ENCODE measurements at places on chromosomes 5 and 9.

DNA sequence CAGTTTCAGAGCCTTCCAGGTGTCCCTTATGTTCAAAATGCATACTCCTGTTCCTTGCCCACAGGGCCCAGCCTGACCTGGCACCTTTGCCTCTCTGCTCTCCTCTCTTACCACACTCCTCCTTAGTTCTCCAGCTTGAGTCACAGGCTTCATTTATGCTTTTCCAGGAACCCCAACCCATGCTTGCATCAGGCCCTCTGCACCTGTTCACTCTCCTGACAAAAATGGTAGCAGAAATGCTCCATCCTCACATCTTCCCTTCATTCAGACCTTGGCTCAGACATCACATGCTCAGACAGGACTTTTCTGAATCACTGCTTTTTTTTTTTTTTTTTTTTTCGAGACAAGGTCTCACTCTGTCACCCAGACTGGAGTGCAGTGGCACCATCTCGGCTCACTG, 15.1 kb upstream of the RNF145 start:
- DNase-seq = no peak

DNA sequence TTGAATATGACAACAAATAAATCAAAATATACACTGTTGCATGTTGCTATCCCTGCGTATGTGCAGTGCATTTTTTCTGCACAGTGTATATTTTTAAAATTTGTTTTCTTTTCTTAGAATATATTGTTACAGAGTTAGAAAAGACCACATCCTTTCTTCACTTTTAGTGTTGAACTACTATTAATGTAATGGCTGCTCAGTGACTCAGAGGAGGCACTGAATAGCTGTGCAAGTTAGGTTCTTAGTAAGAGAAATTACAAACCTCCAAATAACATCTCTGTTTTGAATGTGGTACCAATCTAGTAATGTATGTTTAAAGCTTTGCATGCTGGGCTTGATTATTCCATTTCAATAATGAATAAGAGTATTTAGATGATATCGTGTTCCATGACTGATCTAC, 208.9 kb upstream of the PRR16 start:
- no peak for DNase-seq

GRCh38 chr5:29587832-29588231, 1605.7 kb upstream of the CDH6 start:
- no peak for DNase-seq

- no peak for DNase-seq
Measured at GRCh38 chr5:121834021-121834420, 17.7 kb upstream of the FTMT start.

- no peak for DNase-seq
Measured at GRCh38 chr9:120197605-120198004, 382.4 kb downstream of the CDK5RAP2 start.

- no peak for DNase-seq
Measured at GRCh38 chr9:124282442-124283227, 24.9 kb downstream of the NEK6 start.

DNA sequence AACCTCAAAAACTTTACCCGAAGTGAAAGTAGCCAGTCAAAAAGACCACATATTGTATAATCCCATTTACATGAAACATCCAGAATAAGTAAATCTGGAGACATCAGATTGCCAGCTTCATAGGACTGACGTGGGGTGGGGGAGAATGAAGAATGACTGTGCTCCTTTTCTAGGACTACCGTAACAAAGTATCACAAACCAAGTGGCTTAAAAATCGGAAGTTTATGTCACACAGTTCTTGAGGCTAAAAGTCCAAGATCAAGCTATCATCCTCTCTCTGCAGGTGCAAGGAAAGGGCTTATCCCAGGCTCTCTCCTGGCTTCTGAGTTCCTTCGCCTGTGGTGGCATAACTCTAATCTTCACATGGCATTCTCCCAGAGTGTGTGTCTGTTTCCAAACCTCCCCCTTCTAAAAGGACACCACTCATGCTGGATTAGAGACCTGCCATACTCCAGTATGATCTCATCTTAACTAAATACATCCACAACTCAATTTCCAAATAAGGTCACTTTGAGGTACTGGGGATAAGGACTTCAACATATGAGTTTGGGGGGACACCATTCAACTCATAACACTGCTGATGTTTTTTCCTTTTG, 25.5 kb downstream of the ADAM19 start:
- DNase-seq = no peak

DNA sequence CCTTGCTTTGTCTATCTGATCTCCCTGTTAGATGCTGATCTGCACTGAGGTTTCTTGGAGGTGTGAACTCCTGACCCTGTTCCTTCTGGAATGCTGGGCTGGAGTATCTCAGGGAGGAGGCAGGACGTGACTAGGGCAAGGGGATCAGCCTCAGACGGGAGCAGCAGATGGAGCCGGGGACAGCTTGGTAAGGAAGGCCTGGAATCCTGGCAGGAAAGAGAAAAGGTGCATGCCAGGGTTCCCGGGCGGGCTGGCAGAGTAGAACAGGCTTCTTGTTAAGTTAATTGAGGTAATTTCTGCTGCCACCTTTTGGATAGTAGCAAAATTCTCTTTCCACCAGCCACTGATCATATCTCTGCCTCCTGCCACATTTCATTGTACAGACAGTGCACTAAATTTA, 180.9 kb downstream of the ZNF462 start:
- no peak for DNase-seq

DNA sequence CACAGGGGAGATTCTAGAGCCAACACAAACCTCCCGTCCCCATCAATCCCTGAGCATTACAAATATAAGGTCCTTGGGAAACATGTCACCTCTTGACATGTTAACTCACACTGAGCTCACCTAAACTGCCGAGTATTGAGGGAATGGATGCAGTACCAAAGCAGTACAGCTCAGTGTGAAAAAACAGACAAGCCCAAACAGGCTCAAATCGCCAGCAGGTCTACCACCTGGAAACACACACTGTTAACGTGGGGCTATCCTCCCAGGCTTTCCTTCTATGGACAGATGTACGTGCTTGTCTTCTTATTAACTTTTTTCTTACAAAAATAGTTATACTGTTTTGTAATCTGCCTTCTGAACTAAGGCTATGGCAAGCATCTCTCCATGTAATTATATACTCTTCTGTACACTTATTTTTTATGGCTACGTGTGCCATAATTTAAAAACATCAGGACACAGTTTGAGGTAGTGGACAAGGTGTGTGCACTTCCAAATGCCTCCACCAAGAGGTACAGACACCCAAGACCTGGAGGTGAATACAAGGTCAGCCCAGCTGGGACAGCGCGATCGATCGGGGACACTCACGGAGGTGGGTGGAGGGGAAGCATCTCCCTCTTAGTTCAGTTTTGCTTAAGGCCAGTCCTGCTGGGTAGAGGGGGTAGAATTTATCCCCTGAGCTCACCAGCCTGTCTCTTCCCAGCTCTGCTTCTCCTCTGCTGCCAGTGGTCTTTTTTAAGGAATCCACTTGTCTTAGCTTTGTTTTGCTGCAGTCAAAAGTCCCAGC, 76.5 kb downstream of the DAP start:
- no peak for DNase-seq

- DNase-seq = no peak
Measured at GRCh38 chr9:89813482-89813881, 208.7 kb downstream of the GADD45G start.

- no peak for DNase-seq
Measured at GRCh38 chr5:32326216-32326772, 13.6 kb upstream of the MTMR12 start.

- DNase-seq = no peak
Measured at GRCh38 chr5:57155033-57155432, 18.8 kb upstream of the GPBP1 start.

DNA sequence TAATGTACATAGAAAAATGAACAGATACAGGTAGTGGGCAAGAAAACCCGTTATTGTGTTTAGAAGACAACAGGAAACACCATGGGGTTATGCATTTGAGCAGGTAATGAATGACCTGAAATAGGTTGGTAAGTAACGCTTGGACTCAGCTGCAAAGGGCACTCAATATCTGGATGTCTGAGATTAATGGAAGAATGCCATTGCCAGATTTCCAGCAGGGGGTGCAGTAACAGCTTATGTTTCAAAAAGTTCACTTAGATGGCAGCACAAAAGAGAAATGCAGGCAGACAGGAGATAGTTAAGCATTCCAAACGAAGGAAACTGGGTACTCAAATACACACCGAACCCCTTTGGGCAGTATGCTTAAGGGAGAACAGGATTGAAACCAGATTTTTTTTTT, 285.5 kb upstream of the VLDLR start:
- DNase-seq = no peak

- DNase-seq = no peak
Measured at GRCh38 chr5:132812781-132813598, at the start of gene SOWAHA. SOWAHA (plus strand) TSS chr5:132813302; CDS start chr5:132813622, 320 bp downstream.

- no peak for DNase-seq
Measured at GRCh38 chr5:67693956-67694809, 497.6 kb upstream of the CD180 start.

DNA sequence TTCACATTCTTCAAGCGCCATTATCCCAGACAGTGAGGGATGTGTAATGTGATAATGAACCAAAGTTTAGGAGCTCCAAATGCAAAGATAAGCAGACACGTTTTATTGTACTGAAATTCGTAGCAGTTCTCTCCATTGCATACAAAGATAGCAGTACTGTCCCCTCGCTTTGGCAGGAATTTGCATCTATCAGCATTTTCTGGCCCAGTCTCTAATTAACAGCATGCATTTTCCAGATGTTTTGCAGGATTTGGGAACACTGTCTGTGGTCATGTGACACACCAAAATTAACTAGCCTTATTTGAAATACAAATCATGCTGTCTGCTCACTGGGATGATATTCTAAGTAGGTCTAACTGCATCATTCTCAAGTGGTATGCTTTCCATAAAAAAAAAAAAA, 235.9 kb upstream of the TRPM3 start:
- no peak for DNase-seq

DNA sequence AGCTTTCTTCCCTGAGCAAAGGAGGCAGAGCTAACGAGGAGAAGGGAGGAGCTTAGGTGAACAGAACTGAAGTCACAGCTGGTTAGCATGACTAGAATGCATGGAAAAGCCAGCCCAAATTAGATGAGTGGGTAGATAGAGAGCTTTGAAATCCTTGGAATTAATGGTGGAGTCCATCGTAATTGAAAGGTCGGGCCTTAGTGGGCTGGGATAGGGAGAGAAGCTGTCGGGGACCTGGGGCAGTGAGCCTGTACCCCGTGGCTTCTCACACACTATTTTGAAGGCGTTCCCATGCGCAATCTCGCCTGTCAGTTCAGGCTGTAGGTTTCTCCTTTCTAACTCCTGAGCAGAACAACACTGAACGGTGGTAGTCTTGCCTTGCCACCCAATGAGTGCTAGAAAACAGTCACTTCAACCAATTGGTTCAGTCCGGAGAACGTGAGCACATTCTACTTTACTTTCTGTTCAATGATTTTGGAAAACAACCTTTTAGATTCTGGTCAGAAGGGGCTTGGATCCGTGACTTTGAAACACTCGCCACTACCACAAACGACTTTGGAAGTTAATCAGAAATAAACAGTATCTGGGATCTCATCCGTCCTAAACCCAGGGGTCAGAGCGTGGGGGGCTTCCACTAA, 655 bp upstream of the RAI14 start:
- DNase-seq = peak; percentile 31
